Renal pelvis (tissue), 12 donors: ENCODE measurements at places on chromosomes 7 and 10. TPM values are rescaled to one million over a fixed set of nuclear protein-coding genes. Genes with fewer than 3 reads are reported as not detected.

DNA sequence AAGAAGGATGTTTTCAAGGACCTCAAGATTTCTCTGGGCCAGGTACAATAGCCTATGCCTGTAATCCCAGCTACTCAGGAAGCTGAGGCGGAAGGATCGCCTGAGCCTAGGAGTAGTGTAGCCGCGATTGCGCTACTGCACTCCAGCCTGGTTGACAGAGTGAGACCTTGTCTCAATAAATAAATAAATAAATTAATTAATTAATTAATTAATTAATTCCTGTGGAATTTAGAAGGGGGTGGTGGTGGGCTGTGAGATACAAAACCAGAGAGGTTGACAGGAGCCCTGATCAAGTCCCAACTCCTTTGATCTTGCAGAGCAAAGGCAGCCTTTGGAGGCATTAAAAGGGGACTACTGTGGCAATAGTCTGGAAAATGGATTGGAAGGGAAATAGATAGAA is 39.3 kb upstream of the NRF1 start:
- no peak for DNase-seq

DNA sequence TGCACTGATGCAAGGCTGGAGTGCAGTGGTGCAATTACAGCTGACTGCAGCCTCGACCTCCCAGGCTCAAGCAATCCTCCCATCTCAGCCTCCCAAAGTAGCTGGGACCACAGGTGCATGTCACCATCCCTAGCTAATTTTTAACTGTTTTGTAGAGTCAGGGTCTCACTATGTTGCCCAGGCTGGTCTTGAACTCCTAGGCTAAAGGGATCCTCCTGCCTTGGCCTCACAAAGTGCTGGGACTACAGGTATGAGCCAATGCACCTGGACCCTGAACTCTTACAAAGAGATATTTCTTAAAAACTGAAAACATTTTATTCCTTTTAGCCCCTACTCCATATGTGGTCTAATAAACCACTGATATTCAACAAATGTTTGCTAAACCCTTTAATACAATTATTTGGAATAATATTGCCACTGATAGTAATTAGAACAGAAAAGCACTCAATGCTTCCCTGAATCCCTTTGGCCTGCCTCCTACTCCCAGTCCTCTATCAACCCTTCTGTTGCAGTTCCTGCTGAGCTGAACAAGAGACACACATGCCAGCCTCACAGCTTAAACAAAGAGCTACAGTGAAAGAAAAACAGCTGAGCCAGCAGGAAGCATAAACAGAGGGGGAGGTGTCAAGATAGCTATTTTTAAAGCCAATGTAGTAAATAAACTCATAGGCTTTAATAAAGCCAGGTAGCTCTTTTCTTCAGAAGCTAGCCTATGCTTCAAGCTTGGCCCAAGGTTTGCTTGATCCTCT is 7.0 kb upstream of the GNAI1 start:
- DNase-seq = no peak

ASB15 gene
- polyA plus RNA-seq = 1.8 TPM

GRCh38 chr10:96595741-96596140 is 8.9 kb upstream of the TM9SF3 start:
- DNase-seq = no peak

- DNase-seq = no peak
Measured at GRCh38 chr10:119518936-119519335, 23.6 kb downstream of the RGS10 start.

- DNase-seq = no peak
Measured at GRCh38 chr7:134328900-134329299, 12.2 kb upstream of the SLC35B4 start.

CLDN4 gene
- polyA plus RNA-seq = 91.5 TPM

IDI2 gene
- polyA plus RNA-seq = not detected

DNA sequence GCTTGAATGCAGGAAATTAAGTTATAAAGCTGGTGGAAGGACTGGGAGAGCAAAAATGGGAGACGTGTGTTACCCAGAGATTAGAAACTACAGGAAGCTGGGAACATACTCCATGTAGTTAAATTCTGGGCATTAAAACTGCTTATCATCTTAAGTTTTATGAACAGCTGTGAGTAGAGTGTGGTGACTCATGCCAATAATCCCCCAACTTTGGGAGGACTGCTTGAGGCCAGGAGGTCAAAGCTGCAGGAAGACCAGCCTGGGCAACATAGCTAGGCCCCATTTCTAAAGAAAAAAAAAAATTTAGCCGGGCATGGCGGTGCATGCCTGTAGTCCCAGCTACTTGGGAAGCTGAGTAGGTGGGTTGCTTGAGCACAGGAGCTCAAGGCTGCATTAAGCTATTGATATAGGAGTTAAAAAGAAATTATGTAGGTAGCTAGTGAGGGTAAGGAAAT is 56.2 kb upstream of the SEPHS1 start:
- no peak for DNase-seq
